ENCODE measurements at places on chromosomes 5 and 9. TPM values are rescaled to one million over a fixed set of nuclear protein-coding genes. Genes with fewer than 3 reads are reported as not detected.

Gene SLC25A48
- not detected for total RNA-seq

GRCh38 chr5:136113606-136114005, 19.0 kb upstream of the SMAD5 start:
- peaks cover 9% of the 10 kb centered on the region for H3K27me3 ChIP-seq

Gene ENTREP1
- 2.0 TPM for total RNA-seq

DNA sequence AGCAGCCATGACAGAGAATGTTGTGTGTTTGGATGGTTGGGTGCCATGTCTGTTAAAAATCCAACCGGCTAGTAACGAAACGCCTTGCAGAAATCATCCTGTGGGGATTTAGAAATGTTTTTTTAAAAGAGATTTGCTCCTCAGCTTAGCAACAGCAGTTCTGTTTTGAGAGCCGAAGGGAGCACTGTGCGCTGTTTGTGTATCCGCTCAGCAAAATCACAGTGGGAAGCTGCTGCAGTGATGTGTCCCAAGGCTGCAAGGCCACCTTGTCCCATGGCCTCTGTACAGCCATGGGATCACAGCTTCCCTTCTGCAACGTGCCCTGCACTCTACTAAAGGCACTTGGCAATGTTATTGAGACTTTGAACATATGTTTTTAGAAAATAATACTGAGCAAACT, 40.9 kb downstream of the TRIO start:
- H3K27ac ChIP-seq = peak overlapping the region; percentile 98
- peak overlapping the region; percentile 9 for H3K4me3 ChIP-seq
- DNase-seq = no peak
- H3K4me1 ChIP-seq = peaks cover 93% of the 10 kb centered on the region
- no peaks in the 10 kb centered on the region for H3K36me3 ChIP-seq
- no peaks in the 10 kb centered on the region for H3K27me3 ChIP-seq

Gene GPRIN1
- total RNA-seq = 8.2 TPM

Gene SPATA31C1
- not detected for total RNA-seq

Gene WDR38
- total RNA-seq = not detected

DNA sequence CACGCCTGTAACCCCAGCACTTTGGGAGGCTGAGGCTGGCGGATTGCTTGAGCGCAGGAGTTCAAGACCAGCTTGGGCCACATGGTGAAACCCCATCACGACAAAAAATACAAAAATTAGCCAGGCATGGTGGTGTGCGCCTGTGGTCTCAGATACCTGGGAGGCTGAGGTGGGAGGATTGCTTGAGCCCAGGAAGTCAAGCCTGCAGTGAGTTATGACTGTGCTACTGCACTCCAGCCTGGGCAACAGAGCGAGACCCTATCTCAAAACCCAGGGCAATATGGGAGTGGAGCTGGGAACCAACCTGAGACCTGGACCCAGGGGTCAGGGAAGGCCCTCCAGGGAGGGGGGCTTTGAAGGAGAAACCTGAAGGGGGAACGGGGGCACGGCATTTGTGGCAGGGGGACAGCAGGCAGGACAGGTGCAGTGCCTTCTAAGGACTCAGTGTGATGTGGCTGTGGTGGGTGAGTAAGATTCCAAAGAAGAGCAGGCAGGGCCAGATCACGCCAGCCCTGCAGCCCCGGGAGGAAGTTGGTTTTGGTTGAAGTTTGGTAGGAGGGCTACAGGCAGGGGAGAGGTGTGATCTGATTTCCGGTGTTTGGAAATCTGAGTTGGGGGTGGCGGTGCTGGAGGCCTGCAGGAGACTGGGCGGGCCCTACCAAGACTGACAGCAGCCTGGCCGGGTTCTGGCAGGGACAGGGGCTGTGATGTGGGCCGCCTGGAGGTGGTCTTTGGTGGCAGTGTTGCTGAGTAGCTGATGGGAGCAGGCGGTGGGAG, 46.2 kb downstream of the NTNG2 start:
- H3K36me3 ChIP-seq = no peaks in the 10 kb centered on the region
- no peak for DNase-seq
- peaks cover 5% of the 10 kb centered on the region for H3K27me3 ChIP-seq

Gene TAS2R1
- total RNA-seq = not detected

DNA sequence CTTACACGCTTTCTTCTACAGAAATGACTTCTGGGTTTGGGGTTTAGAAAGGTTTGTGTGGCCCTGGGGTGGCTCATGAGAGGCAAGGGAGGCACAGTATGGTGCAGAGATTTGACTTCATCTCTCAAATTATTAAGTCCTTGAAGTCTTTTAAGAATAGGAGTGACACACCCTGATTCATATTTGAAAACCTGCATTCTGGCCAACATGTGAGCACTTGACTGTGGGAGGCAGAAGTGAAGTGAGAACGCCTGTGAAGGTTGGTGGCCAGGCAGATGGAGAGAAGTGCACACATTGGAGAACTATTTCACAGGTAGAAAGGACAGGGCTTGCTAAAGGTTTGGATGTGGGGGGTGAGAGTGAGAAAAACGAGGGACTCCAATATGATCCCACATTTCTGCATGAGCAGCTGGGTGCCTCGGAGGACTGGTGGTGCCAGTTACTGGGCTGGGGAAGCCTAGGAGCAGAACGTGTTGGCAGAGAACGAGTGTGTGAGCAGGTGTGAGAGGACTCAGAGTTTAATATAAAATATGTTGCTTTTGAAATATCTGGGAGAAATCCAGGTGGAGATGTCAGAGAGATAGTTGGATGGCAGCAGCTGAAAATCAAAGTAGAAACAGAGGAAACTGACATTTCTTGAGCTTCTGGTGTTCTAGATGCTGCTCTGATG, 240.0 kb upstream of the ADAMTSL1 start:
- H3K4me3 ChIP-seq = no peak overlapping the region
- H3K27ac ChIP-seq = no peak overlapping the region
- DNase-seq = no peak
- peaks cover 11% of the 10 kb centered on the region for H3K4me1 ChIP-seq
- H3K27me3 ChIP-seq = no peaks in the 10 kb centered on the region

- peaks cover 49% of the 10 kb centered on the region for H3K36me3 ChIP-seq
- no peaks in the 10 kb centered on the region for H3K27me3 ChIP-seq
- no peak overlapping the region for H3K4me3 ChIP-seq
Observed at GRCh38 chr5:176353533-176353932, 8.0 kb downstream of the KIAA1191 start.

GRCh38 chr9:137789295-137789895, 88.2 kb upstream of the CACNA1B start:
- H3K27me3 ChIP-seq = no peaks in the 10 kb centered on the region
- H3K4me1 ChIP-seq = peaks cover 6% of the 10 kb centered on the region
- no peak overlapping the region for H3K4me3 ChIP-seq
- H3K27ac ChIP-seq = no peak overlapping the region

DNA sequence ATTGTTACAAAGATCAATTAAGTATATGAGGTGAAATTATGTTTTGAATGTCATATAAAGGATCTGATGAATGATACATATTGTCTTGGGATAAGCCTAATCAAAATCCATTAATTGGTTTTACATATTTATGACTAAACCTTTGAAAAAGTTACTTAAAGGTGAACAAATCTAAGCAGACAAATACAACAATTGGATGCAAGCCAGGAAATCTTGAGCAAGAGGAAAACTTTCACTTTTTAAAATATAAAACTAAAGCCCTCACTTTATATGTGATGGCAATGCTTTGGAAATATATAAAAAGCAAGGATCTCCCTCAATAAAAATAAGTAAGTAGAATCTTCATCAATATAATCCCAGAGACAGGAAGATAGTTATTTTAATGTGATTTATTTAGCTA, 80.1 kb downstream of the EDIL3 start:
- H3K4me3 ChIP-seq = no peak overlapping the region
- no peak overlapping the region for H3K27ac ChIP-seq
- peaks cover 25% of the 10 kb centered on the region for H3K4me1 ChIP-seq
- H3K27me3 ChIP-seq = no peaks in the 10 kb centered on the region
- no peaks in the 10 kb centered on the region for H3K36me3 ChIP-seq

Gene BTNL3
- not detected for total RNA-seq

Gene KCNV2
- not detected for total RNA-seq

DNA sequence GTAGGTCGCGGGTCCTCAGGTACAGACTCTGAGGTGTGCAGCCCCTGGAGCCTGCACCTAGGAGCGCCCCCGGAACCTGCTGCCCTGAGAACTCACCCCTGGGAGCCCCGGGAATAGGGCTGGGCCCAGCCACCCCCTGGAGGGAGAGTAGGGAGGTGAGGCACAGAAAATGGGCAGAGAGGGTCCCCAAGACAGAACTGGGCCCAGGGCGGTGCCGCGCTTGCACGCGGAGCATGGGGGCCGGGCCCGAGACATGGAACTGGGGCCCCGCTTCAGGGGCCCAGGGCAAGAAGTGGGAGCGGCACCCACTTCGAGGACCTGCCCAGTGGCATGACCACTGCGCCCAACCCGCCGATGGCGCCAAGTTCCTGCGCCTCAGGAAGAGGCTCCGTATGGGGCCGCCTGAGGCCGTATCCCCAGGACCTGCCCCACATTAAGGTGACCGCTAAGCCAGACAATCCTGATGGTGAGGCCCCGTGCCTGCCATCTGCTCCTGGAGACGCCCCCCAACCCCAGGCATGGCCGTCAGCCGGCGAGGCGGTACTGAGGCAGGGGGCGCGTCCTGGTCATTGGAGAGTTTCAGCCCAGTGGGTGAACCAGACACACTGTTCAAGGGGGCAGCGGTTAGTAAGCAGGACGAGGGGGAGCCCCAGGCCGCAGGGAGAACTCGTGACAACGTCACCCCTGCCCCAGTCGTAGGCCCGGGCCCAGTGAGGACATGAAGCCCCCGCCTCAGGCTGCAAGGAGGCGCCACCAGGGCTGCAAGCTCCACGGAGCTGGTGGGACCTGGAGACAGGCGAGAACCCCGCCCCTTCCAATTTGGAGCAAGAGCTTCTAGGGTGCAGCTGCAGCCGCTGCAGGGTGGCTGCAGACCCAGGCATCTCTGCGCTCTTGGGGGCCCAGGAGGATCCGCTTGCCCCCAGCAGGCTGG, 89.5 kb upstream of the PUM3 start:
- no peaks in the 10 kb centered on the region for H3K27me3 ChIP-seq
- no peak overlapping the region for H3K4me3 ChIP-seq
- H3K27ac ChIP-seq = no peak overlapping the region
- DNase-seq = no peak
- no peaks in the 10 kb centered on the region for H3K36me3 ChIP-seq
- H3K4me1 ChIP-seq = no peaks in the 10 kb centered on the region
